ENCODE measurements at places on chromosomes 11 and 22. TPM values are rescaled to one million over a fixed set of nuclear protein-coding genes. Genes with fewer than 3 reads are reported as not detected.
A peak's percentile ranks its signal among the peaks of the same experiment; 100 is the strongest.

DAGLA gene
- 1.8 TPM for total RNA-seq

PLAAT5 gene
- 1.9 TPM for total RNA-seq

SH3BP1 gene
- 10.9 TPM for total RNA-seq

RASD2 gene
- 0.42 TPM for total RNA-seq

DLG2 gene
- total RNA-seq, result 42.4 TPM

DDI1 gene
- total RNA-seq, result not detected

UCP3 gene
- total RNA-seq, result 0.85 TPM

MMP7 gene
- 18.9 TPM for total RNA-seq

DHCR7 gene
- total RNA-seq, result 8.5 TPM

OR5B12 gene
- total RNA-seq, result 0.69 TPM

GRCh38 chr11:57456960-57457642 lies 3.2 kb upstream of the RTN4RL2 start:
- peak; percentile 59 for DNase-seq

DNA sequence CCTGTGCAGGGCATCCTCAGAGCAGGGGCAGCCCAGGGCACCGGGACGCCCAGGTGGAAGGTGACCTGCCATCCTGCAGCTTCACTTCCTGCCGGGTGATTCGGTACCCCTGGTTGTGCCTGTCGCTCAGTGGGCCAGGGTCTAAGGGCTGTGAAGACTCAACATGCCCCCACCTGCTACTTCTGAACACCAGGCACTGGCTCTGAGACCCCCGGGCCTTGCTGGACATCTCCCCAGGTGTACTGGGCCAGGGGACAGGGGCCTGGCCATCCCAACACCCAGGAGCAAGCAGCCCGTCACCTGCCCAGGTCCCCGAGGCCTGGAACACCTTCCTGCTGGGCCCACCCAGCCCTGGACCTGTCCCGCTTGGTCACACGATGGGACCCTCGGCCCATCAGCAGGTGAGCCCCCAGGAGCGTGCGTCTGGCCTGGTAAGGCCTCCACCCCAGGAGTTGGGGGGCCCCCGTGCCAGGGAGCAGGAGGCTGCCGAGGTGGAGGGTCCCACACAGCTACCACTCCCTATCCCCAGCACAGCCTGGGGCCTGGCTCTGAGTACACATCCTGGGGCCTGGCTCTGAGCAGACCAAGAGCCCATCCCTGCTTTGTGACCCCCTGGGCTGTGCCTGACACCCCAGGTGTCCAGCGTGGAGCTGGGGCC lies 3.9 kb upstream of the MUC5B start:
- DNase-seq, result no peak

GRCh38 chr11:59676205-59676604 lies 7.4 kb upstream of the PATL1 start:
- DNase-seq, result no peak

DNA sequence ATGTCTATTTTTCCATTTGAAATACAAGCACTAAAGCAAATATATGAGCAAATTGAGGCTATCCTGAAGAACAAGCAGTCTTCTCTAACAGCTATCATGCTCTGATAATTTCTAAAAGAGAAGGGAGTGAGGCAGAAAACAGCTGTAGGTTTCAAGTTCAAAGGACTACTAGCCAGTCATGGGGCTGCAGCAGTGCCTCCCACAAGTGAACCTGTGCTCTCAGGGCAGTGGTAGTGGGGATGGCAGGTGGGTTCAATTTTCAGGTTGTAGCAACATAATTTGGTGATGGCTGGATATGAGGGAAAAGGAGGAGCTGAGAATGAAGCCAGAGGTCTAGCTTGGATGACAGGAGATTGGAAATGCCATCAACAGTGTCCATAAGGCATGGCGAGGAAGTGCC lies 93.5 kb upstream of the ARHGAP20 start:
- no peak for DNase-seq

DNA sequence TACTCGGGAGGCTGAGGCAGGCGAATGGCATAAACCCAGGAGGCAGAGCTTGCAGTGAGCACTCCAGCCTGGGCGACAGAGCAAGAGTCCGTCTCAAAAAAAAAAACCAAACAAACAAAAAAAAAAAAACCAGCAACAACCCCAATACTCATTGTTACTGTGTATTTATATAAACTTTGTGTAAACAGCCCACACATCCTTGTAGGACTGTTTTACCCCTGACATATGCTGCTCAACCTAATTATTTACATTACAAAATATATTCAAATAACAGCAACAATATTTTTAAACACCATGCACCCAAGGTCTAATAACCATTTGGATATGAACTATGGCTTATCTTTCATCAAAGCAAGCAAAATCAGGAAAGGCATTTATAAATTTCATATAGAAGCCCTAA lies 284.1 kb downstream of the TTC28 start:
- DNase-seq, result no peak

DNA sequence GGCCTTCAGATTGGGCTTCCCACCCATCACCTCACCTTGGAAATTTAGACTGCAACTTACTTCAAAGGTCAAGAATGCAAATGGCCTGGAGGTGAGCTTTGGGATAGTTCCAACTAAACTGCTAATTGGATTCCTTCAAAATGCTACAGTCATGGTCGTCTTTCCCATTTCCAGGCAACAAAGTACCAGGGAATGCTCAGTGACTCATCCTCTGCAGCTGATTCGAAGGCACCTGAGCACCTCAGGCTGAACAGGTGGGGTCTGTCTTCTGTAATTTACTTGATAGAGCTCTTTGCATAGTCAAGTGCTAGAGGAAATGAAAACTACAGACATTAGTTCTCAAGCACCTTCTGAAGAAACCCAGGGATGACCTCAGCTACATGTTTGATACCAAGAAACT lies 20.5 kb upstream of the FSHB start:
- no peak for DNase-seq

DNA sequence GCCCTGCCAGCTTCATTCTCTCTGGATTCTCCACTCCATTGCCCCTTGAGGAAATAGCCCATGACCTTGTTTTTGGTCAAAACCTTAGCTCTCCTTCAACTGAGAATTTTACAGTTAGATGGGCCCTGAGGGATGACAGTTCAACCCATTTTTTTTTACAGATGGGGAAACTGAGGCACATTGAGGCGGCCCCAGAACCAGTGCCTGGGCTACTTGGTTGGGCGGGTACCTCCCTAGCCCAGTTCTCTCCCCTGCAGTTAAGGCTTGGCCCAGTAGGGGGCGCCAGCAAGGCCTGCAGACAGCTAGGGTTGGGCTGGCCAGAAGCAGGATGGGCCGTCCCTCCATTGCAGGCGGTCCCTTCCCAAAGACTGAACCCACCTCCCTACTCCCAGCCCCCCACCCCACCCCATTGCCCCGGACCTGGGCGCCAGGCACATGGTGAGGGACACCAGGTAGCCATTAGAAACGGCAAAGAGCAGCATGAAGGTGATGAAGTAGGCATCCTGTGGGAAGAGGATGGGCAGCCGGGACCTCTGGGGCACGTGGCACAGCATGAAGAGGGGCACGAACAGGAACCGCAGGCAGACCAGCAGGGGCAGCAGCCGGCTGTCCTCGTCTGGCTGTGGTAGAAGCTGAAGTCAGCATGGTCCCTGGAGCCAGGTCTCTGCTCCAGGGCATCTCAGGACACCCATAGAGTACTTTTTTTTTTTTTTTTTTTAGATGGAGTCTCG lies 7.6 kb downstream of the SLC29A2 start:
- DNase-seq, result no peak

GRCh38 chr11:23764286-23764685 lies 732.6 kb upstream of the LUZP2 start:
- DNase-seq, result no peak

DNA sequence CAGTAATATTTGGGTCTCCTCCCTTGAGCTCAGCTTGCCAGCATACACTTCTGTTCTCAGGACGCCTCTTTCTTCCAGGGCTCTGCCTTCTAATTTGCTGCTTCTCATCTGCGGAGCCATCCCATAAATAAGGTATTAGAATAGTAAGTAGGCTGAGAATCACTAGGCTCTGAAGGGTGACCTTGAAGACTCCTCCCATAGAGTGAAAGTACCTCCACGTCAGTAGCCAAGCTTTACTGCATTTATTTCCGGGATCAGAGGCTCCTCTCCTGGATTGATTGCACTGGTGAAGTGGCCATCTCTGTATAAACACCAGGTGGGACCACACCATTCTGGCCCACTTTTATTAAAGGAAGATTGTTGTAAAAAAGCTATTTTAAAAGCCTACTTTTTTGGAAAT lies 315.5 kb downstream of the FAT3 start:
- DNase-seq, result no peak

DNA sequence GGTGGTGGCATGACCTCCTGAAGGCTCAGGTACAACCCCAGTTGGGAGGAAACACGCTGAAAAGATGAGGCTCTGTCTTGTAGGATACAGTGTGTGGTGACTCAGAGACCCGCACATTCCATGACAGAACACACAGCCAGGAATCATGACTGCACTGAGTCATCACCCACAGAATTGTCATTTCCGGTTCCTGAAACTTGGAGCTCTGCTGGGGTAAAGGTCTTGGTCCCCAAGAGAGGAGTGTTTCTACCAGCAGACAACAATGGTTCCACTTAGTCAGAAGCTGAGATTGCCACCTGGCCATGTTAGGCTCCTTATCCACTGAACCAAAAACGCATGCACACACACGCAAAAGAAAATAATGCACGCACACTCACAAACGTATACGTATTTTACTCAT lies 31.5 kb upstream of the CYB5R3 start:
- no peak for DNase-seq

GRCh38 chr11:35223371-35223796 lies 84.4 kb downstream of the CD44 start:
- DNase-seq, result peak; percentile 68

- DNase-seq, result no peak
Observed at GRCh38 chr22:41963453-41964111, 5.7 kb upstream of the SEPTIN3 start.

DNA sequence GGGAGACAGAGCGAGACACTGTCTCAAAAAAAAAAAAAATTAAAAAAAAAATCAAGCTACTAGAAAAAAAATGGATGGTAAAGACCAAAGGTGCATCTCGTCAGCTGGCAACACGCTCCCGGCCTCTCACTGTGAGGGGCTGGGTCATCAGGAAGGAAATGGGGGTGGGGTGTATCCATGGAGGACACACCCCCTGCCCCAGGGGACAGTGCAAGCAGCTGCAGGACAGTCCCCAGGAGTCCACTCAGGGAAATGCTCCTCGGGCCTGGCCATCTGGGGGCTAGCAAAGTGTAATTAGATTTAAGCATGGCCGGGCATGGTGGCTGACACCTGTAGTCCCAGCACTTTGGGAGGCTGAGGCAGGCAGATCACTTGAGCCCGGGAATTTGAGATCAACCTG lies 23.1 kb downstream of the TTLL1 start:
- DNase-seq, result no peak

DNA sequence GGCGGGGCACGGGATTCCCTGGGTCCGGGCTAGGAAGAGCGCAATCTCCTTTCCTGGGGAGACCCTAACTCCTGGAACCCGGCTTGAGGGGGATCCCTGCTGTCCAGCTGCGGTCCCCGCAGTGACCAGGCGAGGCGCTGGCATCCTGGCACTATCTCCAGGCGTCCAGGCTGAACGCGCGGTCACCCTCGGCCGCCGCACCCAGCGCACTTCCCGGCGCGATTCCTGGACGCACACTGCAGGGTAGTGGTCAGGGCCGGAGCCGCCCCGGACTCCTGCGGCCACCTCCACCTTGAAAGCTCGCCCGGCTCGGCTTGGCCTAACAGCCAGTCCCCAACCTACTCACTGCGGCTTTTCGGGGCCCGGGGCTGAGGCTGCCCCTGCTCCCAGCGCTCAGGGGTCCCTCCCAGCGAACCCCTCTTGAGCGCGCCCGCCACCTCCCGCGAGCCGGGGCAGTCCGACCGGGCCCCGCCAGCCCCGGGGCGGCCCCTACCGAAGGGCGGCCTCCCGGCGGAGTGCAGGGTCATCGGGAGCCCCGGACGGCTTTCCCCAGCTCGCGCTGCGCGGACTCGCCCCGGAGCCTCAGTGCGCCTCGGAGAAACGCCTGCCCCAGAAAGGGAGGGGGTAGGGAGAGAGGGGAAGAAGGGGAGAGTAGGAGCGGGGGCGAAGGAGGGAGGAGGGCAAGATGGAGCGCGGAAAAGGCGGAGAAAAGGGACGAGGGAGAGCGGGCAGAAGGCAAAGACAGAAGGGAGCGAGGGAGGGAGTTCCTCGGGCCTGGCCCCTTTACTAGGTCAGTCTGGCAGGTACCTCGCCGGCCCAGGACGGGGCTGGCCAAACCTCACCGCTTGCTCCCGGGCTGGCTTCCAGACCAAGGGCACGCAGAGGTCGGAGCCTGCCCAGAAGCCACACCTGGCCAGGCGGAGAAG lies 1.0 kb downstream of the POU2AF3 start:
- DNase-seq, result no peak

GRCh38 chr11:113942256-113942655 lies 32.7 kb upstream of the HTR3A start:
- no peak for DNase-seq

DNA sequence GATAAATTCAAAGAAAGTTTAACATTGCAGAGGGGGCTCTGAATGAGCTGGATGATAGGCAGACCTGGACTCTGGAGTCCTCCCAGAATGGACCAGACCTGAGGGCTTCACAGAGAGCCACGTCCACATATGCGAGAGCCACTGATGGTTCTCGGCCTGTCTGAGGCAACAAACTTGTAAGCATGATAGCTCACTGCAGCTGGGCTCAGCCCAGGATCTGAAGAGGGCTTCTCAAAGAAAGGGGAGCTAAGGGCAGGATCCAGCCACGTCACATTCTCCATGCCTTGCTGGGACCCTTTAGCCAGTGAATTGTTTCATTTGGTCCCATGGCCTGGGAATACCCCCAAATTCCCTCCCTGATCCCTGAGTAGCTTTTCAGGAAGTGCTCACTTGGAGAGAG lies 98.9 kb downstream of the ATXN10 start:
- no peak for DNase-seq

GRCh38 chr11:10932976-10933375 lies 75.1 kb upstream of the ZBED5 start:
- DNase-seq, result no peak

- DNase-seq, result no peak
Observed at GRCh38 chr11:124481365-124482323, 36.1 kb upstream of the OR8B8 start.
